ENCODE measurements at places on chromosomes 2 and 18.

DNA sequence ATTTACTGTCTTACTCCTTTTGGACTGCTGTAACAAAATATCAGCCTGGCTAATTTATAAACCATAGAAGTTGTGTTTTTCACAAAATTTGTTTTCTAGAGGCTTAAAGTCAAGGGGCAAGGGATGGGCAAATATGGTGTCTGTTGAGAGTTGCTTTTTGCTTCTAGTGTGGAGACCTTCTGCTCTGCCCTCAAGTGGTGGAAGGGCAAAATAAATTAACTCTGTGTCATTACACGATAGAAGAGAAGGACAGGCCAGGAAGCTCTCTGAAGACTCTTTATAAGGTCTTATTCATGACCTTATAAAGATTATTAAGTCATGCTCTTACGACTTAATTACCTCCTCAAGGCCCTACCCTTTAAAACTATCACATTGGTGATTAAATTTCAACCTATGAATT, 181.2 kb upstream of the LRATD1 start:
- DNase-seq = peak; percentile 0

GRCh38 chr2:173511942-173512341, 157.3 kb downstream of the CDCA7 start:
- DNase-seq = no peak

DNA sequence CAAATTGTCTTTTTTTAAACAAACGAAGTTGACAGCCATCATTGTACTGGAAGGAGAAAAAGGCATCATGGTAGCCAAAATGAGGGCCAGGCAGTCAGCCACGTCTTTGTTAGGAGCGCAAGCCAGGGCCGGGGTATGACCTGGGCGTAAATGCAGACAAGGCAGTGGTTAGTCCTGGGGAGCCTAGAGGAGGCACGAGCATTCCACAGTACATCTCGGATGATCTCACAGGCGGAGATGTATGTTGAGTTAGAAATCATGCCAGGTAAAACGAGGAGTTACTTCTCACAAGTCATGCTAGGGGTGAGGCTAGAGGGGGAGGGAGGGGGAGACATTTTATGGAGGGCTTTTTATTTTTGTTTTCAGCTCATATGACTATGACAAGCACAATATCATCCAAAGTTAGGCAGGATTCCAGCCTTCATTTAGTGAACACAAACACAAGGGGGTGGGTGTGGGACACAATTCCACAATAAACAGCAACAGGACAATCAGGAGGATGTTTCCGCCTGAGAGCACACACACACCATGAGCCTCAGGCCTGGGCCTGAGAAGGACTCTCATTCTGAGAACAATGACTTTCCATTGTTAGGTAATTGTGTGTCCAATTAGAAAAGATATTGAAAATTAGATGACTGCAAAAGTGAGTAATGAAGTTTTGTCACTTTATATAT, 64.4 kb upstream of the PGAP1 start:
- no peak for DNase-seq

DNA sequence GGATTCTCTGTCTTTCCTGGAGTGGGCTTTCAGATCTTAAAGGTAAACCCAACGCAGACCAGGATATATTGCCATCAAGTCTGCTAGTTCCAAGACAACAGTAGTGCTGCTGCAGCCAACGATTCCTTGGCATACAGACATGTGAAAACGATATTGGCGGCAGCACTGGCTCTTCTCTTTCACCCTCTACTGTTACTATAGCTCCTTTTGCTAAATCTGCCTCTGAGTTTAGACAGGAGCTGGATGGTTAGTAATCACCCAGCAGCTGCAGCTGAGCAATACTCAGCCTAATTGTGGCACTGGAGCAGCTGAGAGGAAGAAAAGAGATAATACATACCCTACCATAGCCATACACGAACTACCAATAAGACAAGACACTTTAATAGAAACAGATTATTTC, 4.0 kb downstream of the YES1 start:
- peak; percentile 51 for DNase-seq

DNA sequence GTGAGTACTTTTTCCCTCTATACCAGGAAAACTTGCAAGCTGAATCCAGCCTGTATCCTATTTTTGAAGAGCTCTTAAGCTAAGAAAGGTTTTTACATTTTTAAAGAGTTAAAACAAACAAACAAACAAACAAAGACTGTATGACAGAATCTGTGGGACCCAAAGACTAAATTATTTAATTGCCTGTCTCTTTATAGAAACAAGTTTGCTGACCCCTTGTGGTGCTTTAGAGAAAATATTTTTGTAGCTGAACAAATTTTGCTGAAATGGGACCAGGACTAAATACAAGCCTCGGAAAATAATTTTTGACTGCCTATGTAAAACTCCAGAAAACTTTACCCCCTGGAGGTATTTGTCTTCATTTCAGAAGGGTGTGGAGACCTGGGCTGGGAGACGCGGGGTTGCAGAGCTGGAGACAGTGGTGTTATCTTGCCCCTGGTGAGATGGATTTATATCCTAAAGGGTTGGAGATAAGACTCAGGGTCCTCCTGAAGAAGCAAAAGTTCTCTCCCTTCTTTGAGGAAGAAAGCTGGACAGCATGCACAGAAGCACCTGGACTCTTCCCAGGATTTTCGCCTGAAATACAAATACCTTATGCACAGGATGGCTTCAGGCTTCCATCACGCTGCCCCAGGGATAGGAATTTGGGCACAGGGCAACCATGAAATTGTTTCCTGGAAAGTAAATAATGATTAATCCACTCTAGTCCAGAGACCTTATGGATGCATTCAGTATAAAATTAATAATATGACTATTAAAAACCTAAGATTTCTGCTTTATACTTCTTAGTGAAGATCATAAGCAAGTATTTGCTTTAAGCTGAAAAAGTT, 54.3 kb downstream of the TMX3 start:
- peak; percentile 53 for DNase-seq

All from NCI-H1092 treated with DMSO at 0.1 percent for 48 hours (cell line).